ENCODE measurements at places on chromosomes 16 and 17.
A peak's percentile ranks its signal among the peaks of the same experiment; 100 is the strongest.

GRCh38 chr16:75099738-75100602 is 16.6 kb downstream of the LDHD start:
- no peak for DNase-seq

GRCh38 chr17:17523731-17524490 is 27.7 kb upstream of the RASD1 start:
- no peak for DNase-seq

DNA sequence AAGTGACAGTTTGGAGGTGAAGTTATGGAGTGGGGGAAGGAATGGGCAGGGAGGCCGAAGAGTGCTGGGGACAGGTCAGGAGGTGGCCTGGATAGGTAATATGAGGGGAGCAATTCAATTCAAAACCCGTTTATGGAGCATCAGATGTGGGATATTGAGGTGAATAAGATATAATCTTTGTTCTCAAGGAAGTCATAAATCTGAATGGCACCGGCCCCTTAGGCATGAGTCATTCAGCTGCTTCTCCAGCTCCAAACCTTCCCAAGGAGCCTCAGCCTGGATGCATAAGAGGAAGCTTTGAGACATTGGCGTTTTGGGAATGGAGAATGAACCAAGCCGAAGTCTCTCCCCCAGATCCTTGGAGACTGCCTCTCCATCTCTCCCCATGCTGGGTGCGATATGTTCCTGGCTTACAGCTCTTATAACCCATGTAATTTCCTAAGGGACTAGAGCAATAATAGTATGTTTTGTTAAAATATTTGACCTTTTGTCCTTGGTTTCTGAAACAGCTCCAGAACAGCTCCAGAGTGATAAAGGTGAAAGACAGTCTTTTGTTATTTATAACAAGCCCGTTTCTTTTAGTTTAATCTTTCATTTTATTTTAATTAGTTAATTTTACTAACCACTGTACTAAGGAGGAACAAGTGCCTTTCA is 1.7 kb downstream of the TUBG2 start:
- peak; percentile 86 for DNase-seq

GRCh38 chr17:62672957-62673356 is 45.5 kb downstream of the MRC2 start:
- DNase-seq: no peak

DNA sequence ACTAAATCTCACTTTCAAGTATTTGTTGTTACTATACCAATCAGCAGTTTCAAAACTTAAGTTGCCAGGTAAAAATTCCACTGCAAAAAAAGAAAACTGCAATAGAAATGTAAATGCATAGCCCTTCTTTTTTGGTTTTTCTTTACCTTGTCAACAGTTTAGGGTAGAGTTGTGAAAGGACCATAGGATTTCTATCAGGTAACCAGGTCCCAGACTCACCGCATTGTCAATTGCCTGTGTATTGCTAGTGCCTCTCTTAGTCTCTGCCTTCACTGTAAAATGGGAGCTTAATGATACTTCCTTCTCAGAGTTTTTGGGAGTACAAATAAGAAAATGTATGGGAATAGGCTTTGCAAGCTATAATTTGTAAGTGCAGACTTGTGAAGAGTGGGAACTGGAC is 145.0 kb downstream of the FTO start:
- DNase-seq: no peak

- no peak for DNase-seq
These were observed 28.9 kb upstream of the CDH5 start for GRCh38 chr16:66337463-66338188.

DNA sequence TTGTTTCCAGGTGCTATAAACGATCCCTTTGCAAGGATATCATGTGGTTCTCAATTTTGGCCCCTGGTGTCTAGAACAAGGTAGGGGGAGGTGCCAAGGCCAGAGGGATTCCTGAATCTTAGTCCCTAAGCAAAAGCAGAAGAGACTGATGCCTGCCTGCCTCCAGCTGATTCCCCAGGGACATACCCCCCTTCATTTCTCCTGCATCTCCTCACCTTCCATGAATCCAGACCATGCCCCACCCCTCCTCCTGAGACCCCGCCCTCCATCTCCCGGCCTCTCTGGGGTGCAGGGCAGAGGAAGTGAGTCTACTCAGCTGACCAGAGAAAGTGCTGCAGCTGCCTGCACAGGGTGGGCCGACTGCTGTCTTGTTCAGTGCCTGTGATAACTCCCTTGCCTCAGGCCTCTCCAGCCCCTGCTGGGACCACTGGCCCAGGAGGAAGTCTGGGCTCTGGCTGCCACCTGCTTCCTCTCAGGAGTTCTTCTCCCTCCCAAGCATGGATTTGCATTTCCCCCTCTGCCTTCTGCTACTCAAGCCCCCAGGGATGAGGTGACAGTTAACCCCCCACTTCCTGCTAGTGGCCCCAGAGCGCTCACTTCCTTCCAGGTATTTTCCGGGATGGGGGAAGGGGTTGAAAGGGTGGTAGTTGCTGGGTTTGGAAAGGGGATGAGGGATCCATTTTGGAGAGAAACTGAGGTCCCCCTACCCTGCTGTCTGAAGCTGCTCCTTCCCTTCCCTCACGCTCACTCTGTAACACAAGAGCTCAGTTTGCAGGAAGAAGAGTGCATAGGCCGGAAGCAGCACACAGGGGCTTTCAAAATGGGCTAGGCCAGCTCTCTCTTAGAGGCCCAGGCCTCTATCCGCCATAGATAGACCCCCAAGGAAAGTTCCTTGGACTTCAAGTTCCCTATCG is 10.5 kb upstream of the TSPOAP1 start:
- DNase-seq: peak; percentile 84

DNA sequence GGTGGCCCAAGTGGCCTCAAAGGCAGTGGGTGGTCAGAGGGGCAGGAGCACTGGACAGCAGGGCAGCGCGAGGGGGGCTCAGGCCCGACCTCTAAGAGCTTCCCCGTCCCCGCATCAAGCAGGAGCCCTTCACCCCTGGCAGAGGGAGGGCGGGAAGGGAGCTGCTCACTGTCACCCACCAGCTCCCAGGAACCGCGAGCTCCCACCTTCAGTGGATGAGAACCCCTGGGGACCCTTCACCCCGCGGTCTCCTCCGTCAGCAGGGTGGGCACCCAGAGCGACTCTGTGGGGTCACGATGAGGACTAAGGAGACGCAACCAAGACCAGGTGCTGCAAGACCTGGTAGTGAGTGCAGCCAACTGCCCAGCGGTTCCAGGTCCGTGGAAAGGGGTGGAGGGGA is 13.6 kb downstream of the CEP131 start:
- DNase-seq: no peak

DNA sequence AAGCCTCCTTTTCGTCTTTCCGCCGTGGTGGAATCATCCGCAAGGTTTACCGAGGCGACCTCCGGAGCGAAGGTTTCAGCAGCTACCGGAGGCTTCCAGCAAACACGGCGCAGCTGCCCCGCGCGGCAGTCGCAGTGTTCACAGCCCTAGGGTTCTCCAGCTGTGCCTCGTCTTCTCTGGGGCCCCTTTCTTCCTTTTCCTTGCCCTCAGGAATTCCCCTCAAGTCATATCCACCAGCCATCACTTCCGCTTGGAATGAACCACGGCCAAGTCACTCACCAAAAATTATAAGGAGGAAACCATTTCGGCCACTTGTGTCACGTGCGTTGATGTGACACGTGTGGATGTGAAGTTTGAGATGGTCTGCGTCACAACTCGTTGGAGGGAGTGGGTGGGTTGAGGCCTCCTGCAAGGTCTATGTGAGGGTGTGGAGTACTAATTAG is 636 bp upstream of the ERN1 start:
- DNase-seq: peak; percentile 55

- peak; percentile 80 for DNase-seq
These were observed 9.3 kb upstream of the ABCC12 start for GRCh38 chr16:48164907-48165715.

DNA sequence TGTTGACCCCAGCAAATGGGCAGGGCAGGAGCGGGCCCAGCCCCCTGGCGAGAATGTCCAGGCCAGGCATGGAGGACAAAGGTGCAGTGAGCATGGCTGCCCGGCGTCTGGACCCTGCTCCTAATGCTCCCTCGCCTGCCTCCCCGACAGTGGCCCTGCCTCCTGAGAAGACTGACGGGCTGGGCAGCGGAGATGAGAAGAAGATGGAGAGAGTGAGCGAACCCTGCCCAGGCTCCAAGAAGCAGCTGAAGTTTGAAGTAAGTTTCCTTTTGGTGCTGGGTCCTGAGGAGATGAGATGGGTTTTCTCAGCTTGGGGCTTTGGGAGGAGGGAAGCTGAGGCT is 59.7 kb downstream of the SNX20 start:
- no peak for DNase-seq

GRCh38 chr17:77834170-77835115 is 124.1 kb upstream of the TNRC6C start:
- peak; percentile 99 for DNase-seq

DNA sequence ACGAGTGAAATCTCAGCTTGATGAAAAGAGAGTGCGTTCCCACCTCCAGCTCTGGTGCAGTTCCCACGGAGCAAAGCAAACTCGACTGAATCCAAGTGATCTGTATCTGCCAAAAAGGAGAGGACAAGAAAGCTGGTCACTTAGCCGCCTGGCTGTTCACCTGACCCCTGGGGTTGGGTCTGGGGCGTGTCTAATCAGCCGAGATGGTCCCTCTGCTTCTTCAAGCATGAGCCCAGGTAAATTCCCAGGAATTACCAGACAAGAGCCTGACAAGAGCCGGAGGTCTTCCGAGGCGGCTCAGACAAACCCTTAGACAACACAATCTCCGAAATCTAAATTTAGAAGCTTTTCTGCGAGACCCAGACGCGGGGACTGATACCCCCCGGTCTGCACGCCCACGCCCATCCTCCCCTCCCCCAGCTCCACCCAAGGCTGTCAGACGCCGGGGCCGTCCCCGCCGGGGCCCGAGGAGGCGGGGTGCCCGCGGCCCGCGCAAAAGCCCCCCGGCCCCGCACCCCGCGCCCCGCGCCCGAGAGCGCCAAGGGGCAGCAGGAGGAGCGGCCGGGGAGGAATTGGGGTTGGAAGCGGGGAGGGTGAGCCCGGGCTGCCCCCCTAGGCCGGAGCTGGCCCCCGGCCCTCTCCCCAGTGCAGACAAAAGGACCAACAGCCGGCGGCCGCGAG is 674 bp downstream of the ZNF821 start:
- DNase-seq: peak; percentile 41

- DNase-seq: no peak
These were observed 34.0 kb upstream of the NAGLU start for GRCh38 chr17:42502091-42502490.

DNA sequence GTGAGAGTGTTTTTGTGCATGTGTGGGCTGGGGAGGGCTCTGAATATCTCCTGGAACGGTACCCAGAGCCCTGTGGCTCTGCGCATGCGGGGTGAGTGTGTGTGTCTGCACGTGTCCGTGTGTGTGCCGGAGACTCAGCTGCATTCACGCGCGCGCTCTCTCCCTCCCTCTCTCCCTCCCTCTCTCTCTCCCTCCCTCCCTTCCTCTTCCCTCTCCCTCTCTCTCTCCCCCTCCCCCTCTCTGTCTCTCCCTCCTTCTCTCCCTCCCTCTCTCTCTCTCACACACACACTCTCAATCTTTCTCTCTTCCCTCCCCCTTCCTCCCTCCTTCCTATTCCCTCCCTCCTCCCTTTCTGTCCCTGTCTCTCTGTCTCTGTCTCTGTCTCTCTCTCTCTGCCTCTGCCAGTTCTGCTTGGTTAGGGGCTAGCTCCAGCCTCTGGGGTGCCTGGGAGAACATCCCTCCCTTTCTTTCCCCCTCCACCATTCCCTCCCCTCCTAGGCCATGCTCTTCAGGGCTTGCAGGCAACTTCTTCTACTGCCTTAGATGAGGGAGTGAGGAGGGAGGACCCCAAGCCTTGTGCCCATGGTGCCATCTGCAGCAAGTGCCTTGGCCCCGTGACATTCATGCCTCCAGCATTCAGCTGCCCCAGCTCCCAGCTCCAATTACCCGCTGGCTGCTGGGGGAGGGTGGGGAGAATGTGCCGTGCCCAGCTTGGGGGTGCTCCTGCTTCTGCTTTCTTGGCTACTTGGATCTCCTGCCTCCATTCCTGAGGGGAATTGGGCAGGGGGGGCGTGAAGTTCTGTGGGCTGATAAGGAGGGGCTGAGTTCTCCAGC is 6.4 kb downstream of the THRA start:
- DNase-seq: no peak

GRCh38 chr17:56819030-56819429 is 14.7 kb downstream of the C17orf67 start:
- DNase-seq: no peak

- no peak for DNase-seq
These were observed 724 bp downstream of the MVP start for GRCh38 chr16:29820730-29821642.

GRCh38 chr17:19016297-19016696 is 11.7 kb upstream of the FAM83G start:
- DNase-seq: no peak

GRCh38 chr16:8961811-8962390 is 1.8 kb downstream of the USP7 start:
- no peak for DNase-seq

DNA sequence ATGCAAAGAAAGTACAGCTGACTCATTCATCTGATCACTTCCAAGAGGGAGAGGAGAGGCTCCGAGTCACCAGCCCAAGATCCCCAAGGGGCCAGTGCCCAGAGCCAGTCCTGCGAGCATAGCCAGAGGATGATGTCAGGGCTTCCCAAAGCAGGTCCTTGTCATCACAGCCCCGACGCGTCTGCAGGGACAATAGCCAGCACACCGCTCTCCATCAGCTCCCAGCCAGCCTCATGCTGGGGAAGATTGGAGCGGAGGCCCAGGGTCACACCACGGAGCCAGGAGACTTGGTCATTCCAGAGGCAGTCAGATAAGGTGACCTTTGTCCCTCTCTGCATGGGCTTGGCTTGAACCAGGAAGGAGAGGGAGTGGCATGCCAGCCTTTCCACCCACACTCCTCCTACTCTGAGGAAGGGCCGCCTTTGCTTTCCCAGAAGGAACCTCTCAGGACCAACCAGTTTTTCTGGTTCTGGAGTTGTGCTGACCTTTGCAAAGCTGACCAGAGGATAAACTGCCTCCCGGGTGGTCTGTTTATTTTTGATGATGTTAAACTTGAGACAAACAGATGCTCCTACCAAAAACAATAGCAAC is 58.3 kb upstream of the ARHGAP44 start:
- peak; percentile 6 for DNase-seq

DNA sequence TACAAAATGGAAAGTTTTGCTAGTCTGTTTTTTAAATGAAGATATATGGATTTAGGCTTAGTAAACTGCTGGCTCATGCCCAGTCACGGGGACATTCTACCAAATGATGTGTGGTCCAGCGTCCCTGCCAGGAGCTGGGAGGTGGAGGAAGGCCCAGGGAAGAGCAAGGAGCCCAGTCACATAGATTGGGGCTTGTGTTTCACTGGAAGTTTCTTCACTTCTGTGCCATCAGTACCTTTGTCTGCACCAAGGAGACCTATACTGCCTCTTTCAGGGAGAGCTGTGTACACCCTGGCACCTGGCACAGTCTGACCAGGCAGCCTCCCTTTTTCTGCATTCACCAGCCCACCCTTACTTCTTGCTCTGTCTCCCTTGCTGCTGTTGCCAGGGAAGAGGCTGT is 32.6 kb upstream of the ERN1 start:
- DNase-seq: no peak

- DNase-seq: no peak
These were observed 778.7 kb upstream of the CDH8 start for GRCh38 chr16:62814891-62815290.

DNA sequence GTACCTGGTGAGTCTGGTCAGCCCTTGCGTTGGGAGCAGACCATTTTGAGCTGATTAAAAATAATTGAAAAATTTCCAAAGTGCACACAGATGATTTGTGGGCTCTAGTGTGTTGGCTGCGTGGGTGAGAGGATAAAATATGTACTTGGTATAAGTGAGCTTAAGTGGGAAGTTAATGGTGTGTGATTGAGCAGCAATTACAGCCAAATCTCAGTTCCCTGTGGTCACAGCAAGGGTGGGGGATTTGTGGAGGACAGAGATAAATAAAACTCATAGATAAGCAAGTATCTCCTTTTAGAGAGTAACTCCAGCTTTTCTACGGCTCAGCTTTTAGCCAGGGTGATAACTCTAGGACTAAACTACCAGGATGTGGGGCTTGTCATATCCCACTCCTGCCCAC is 390.4 kb downstream of the UTP18 start:
- no peak for DNase-seq
